Natural killer cell treated with Interleukin-12 subunit alpha and Interleukin-12 subunit beta and Interleukin-15 and Interleukin-18, amount 100 ng/mL, for 72 hours (primary cell): ENCODE measurements at places on chromosomes 1 and 21. TPM values are rescaled to one million over a fixed set of nuclear protein-coding genes. Genes with fewer than 3 reads are reported as not detected.

DNA sequence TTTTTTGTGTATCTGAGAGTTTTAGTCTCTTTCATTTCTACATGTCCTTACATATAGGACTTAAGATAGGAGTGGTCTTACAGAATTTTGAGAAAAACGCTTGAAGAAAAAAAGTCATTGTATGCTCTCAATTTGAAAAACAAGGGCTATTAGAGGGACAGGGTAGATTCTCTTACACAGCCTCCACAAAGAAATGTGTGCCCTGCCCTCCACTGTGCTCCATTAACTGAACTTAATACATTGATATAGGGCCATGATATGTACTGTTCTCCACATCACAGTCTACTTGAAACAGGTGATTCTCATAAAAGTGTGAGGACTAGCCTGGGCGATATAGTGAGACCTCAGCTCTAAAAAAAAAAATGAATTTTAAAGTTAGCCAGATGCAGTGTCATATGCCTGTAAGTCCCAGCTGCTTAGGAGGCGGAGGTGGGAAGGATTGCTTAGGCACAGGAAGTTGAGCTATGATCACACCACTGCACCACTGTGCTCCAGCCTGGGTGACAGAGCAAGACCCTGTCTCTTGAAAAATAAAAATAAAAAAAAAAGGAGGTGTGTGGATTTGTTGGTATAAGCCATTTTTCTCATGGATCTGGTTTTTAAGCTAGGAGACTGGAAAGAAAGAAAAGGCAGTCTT lies 77.0 kb downstream of the HMCN1 start:
- no peaks in the 10 kb centered on the region for H3K4me1 ChIP-seq
- H3K36me3 ChIP-seq: no peaks in the 10 kb centered on the region
- no peak overlapping the region for H3K4me3 ChIP-seq
- no peak overlapping the region for H3K27ac ChIP-seq
- no peaks in the 10 kb centered on the region for H3K27me3 ChIP-seq
- DNase-seq: no peak

- H3K27ac ChIP-seq: no peak overlapping the region
- H3K4me1 ChIP-seq: no peaks in the 10 kb centered on the region
- no peak overlapping the region for H3K4me3 ChIP-seq
- peaks cover 5% of the 10 kb centered on the region for H3K27me3 ChIP-seq
- no peak for DNase-seq
- H3K36me3 ChIP-seq: no peaks in the 10 kb centered on the region
These were observed 178.8 kb downstream of the NRIP1 start for GRCh38 chr21:14886001-14886400.

- no peak for DNase-seq
- H3K27ac ChIP-seq: no peak overlapping the region
- peaks cover 21% of the 10 kb centered on the region for H3K4me1 ChIP-seq
- no peak overlapping the region for H3K4me3 ChIP-seq
- H3K27me3 ChIP-seq: no peaks in the 10 kb centered on the region
- H3K36me3 ChIP-seq: peaks cover 18% of the 10 kb centered on the region
These were observed 12.6 kb downstream of the SZT2 start for GRCh38 chr1:43402089-43402865.

DNA sequence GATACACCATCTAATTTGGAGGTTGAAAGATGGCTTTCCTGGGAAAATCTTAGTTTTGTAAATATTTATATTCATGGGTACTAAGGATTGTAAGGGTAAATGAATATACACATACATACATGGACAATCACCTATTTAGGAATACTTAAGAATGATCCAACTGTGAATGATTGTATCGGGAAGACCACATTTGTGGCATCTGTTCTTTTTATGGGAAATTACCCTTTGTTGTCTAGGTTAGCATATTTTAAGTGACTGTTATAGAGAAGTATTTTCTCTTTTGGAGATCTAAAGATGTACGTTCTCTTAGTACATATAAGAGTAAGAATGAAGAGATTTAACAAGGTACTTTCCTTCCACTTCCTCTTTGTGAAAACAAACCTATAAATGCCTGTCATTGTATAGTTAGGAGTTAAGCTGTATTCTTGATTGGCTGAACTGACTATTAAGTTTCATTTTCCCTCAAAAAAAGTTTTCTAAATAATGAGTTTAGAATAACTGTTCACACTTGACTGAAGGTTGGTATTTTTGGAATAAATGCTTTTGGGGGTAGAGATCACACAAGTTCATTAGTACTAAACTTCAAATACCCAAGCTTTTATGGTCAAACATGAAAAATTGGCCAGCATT lies 26.7 kb downstream of the SNX7 start:
- no peak for DNase-seq
- H3K27ac ChIP-seq: no peak overlapping the region
- H3K4me3 ChIP-seq: no peak overlapping the region
- no peaks in the 10 kb centered on the region for H3K27me3 ChIP-seq

DNA sequence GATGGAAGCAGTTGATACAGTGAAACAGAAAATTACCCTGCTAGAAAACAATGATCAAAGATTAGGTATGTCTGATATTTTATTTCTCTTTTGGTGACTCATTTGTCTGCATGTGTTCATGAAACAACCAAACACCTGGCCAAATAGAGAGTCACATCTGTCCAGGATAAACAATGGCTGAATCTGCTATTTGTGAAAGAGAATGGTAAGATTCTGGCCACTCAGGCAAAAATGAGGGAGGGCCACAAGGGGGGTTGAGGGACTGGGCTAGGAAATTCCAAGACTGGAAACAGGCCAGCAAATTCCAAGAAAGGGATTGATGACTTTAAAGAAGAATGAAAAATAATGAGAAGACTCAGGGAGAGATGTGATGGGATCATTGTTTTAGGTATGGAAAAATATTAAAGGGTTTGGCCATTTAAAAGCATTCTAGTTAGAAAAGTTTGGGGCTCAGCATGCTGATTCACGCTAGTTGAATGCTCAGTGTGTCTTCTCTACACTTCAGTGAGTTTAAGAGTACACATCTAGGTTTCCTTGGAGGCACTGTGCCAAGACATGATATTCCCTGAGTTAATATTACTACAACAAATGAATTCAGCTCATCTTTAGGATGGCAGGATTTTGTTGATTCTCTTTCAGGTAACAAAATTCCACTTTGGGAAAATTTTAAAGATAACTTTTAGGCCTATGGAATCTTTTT lies 44.9 kb downstream of the TRAF5 start:
- peak overlapping the region; percentile 82 for H3K27ac ChIP-seq
- peaks cover 3% of the 10 kb centered on the region for H3K4me1 ChIP-seq
- H3K4me3 ChIP-seq: no peak overlapping the region
- no peak for DNase-seq
- peaks cover 17% of the 10 kb centered on the region for H3K36me3 ChIP-seq

DNA sequence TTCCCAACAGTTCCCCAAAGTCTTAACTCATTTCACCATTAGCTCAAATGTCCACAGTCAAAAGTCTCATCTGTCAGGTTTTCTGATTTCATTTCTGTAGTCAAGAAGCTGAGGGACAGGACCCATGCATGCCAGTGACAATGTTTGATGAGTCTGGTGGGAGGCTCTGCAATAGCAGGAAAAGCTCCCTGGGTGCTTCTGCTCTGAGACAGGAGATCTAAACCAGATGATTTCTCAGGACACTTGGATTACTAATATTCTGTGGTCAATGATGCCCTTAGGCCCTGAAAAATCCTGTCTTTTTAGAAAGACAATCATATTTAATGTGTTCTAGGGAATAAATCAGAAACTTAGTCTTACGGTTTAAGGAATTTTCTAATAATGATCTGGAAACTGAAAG lies 56.4 kb downstream of the PCBP3 start:
- H3K4me1 ChIP-seq: peaks cover 8% of the 10 kb centered on the region
- DNase-seq: no peak
- H3K36me3 ChIP-seq: no peaks in the 10 kb centered on the region
- H3K4me3 ChIP-seq: no peak overlapping the region

- H3K27ac ChIP-seq: no peak overlapping the region
- H3K4me1 ChIP-seq: no peaks in the 10 kb centered on the region
- no peak overlapping the region for H3K4me3 ChIP-seq
These were observed 528.6 kb downstream of the NEGR1 start for GRCh38 chr1:71753746-71754145.

DNA sequence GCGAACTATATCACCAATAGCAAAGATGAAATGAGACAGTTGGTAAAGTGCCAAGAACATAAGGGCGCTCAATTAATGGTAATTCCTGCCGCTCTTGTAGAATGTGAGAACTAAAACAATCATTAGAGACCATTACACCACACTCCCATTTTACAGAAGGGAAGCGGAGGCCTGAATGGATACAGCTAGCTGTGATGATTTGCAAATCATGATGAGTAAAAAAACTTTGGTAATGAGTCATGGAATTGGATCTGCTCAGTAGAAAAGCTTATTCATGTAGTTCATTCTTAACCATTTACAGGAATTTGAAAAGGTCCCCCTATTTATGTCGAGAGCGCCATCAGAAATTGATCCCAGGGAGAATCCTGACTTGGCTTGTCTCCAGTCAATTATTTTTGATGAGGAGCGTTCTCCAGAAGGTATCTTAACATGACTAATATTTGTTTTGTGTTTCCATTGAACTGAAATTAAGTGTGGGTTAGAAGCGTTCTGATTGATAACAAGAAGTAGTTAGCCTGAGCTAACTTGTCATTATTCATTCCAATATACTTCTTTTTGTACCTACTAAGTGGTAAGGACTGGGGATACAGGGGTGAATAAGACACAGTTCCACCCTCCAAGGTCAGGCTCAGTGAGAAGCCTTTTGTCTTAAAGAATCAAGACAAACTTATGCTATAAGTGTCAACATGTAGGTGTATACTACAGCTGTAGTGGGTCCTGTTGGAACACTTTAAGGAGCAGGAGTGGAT lies 812 bp downstream of the TTC4 start:
- H3K4me3 ChIP-seq: peak overlapping the region; percentile 94
- H3K27ac ChIP-seq: peak overlapping the region; percentile 92
- H3K4me1 ChIP-seq: peaks cover 29% of the 10 kb centered on the region
- H3K27me3 ChIP-seq: no peaks in the 10 kb centered on the region
- DNase-seq: no peak
- peaks cover 12% of the 10 kb centered on the region for H3K36me3 ChIP-seq

DNA sequence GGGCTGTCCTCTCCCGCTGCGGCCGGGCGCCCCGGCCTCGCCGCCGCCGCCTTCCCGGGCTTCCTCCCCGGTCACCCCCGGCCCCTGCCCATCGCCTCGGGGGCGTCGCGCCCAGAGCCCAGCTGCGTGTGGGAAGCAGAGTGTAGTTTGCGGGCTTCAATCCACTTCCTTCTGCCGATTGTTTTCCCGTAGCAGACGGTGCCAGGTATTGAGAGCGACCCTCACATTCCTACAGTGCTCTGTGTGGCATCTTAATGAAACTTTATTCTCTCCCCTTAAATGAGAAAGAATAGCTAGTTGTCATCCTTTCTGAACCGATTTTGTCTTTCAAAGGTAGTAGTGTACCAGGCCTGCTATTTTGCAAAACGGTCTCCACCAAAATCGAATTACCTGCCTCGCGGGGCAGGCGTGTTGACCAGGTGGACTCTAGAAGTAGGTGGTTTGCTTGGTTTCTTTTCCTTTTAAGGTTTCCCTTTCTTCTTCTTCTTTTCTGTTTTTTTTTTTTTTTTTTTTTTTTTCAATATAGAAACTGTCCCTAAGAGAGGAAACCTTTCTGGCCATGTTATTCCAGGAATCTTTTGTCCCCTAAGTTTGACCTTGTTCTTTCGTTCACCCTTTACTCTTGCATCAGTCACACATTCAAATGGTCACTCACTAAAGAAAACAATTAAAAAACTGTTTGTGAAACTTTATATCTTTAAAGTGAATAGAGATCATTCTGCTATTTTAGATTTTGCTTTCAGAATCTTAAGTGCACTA lies 881 bp downstream of the USP25 start:
- H3K27me3 ChIP-seq: peaks cover 7% of the 10 kb centered on the region
- DNase-seq: no peak
- H3K36me3 ChIP-seq: no peaks in the 10 kb centered on the region

- H3K4me3 ChIP-seq: no peak overlapping the region
- H3K4me1 ChIP-seq: peaks cover 8% of the 10 kb centered on the region
- H3K27ac ChIP-seq: no peak overlapping the region
- DNase-seq: no peak
- H3K36me3 ChIP-seq: no peaks in the 10 kb centered on the region
These were observed 6.1 kb downstream of the EFNA4 start for GRCh38 chr1:155069551-155070157.

DNA sequence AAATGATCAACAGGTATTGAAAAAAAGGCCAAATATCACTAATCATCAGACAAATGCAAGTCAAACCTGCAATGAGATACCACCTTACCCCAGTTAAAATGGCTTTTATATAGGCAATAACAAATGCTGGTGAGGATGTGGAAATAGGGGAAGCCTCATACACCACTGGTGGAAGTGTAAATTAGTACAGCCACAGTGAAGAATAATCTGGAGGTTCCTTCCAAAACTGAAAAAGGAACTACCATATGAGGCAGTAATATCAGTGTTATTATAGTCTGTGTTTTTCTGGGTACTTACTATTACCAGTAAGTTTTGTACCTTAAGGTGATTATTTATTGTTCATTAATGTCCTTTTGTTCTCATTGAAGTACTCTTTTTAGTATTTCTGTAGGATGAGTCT lies 201.3 kb downstream of the MRPL39 start:
- no peak for DNase-seq
- H3K4me1 ChIP-seq: peaks cover 21% of the 10 kb centered on the region
- H3K27me3 ChIP-seq: peaks cover 5% of the 10 kb centered on the region
- no peak overlapping the region for H3K4me3 ChIP-seq

GRCh38 chr1:10773851-10774614 lies 22.4 kb downstream of the CASZ1 start:
- peak; percentile 35 for DNase-seq
- H3K4me3 ChIP-seq: no peak overlapping the region
- H3K27me3 ChIP-seq: no peaks in the 10 kb centered on the region
- no peaks in the 10 kb centered on the region for H3K36me3 ChIP-seq

HJV gene
- total RNA-seq: not detected

ID3 gene
- 5.0 TPM for total RNA-seq

FOXO6 gene
- total RNA-seq: not detected

PADI2 gene
- total RNA-seq: not detected

MAP10 gene
- 2.8 TPM for total RNA-seq

KIAA0040 gene
- total RNA-seq: 11.2 TPM

ASAP3 gene
- not detected for total RNA-seq

SIM2 gene
- not detected for total RNA-seq

TIAM1 gene
- total RNA-seq: 125 TPM

RIPPLY3 gene
- not detected for total RNA-seq

KANK4 gene
- total RNA-seq: not detected

WNT9A gene
- total RNA-seq: 0.11 TPM
